Anterior cingulate cortex (tissue), 58 donors: ENCODE measurements at places on chromosomes 2 and 18.

GRCh38 chr2:200255549-200255948 is 50.9 kb upstream of the SPATS2L start:
- no peak for DNase-seq

- no peak for DNase-seq
Measured at GRCh38 chr2:206095536-206096332, 9.8 kb upstream of the INO80D start.

DNA sequence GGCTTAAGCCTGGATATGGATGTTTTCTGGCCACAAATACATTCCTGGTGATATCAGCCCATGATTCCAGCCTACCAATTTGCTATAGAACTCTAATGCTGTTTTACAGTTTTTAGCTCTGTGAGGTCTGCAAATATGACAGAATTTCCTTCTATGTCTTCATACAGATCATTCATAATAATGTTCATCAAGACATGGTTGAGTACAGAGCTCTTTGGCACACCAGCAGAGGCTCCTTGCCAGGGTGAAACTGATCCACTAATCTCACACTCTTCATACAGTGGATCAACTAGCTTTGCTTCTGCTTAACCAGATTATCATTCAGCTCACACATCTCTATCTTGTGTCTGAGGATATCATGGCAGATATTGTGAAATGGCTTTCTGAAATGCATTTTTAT is 672.1 kb downstream of the STK39 start:
- no peak for DNase-seq

GRCh38 chr2:215423234-215423633 is 12.6 kb downstream of the FN1 start:
- DNase-seq: no peak

- no peak for DNase-seq
Measured at GRCh38 chr2:21005700-21006422, 38.0 kb downstream of the APOB start.

GRCh38 chr2:113175042-113175628 is 1.4 kb downstream of the PSD4 start:
- no peak for DNase-seq

DNA sequence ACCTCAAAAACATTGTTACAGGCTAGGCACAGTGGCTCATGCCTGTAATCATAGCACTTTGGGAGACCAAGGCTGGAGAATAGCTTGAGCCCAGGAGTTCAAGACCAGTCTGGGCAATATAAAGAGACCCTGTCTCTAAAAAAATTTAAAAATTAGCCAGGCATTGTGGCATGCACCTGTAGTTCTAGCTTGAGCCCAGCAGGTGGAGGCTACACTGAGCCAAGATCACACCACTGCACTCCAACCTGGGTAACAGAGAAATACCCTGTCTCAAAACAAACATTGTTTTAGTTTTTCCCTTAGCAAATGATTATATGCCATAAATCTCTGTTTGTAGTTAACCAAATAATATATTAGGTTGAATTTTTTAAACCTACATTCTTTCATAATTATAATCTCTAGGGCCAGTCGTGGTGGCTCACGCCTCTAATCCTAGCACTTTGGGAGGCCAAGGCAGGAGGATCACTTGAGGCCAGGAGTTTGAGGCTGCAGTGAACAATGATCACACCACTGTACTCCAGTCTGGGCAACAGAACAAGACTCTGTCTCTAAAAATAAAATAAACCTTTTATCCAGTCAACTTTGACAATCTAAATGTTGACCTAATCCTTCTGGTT is 13.3 kb upstream of the CYP20A1 start:
- no peak for DNase-seq

- no peak for DNase-seq
Measured at GRCh38 chr18:28065031-28065792, 111.7 kb downstream of the CDH2 start.

- DNase-seq: no peak
Measured at GRCh38 chr18:59885579-59886163, 14.1 kb upstream of the PMAIP1 start.

DNA sequence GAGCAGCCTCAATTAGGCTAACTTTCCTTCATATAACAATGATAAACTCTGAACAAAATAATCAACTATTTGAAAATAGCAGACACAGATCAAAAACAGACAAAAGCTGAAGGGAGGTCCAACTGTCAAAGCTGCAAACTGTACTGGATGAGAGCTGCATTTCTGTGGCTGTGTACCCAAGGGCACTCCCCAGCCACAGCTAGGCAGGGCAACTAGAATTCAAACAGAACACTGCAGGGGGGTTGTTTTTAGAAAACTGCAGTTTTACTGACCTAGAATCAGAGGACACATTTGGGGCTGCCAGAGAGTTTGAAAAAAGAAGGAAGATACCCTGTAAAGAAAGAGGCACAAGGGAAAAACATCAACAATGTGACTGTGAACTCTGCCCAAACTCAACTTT is 56.8 kb downstream of the SMAD2 start:
- DNase-seq: no peak

DNA sequence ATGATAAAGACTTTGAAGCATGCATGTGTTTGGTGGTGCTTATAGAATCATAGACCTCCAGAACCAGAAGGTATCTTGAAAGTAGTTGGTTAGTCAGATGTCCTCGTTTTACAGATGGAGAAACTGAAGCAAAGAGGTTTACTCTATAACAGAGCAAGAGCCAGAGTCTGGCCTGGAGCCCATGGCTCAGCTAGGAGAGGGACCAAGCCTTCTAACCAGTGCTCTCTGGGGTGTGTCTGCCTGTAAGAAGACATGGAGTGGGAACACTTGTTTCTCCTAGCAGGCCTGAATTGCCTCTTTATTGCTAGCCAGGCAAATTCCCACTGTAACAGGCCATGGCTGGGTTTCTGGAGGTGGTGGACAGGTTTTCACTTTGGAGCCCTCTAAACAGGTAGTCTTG is 67.9 kb downstream of the CD8B2 start:
- DNase-seq: no peak

- DNase-seq: no peak
Measured at GRCh38 chr2:234494361-234495250, 2.3 kb downstream of the ARL4C start.

- no peak for DNase-seq
Measured at GRCh38 chr2:213080969-213081617, 70.3 kb downstream of the IKZF2 start.

DNA sequence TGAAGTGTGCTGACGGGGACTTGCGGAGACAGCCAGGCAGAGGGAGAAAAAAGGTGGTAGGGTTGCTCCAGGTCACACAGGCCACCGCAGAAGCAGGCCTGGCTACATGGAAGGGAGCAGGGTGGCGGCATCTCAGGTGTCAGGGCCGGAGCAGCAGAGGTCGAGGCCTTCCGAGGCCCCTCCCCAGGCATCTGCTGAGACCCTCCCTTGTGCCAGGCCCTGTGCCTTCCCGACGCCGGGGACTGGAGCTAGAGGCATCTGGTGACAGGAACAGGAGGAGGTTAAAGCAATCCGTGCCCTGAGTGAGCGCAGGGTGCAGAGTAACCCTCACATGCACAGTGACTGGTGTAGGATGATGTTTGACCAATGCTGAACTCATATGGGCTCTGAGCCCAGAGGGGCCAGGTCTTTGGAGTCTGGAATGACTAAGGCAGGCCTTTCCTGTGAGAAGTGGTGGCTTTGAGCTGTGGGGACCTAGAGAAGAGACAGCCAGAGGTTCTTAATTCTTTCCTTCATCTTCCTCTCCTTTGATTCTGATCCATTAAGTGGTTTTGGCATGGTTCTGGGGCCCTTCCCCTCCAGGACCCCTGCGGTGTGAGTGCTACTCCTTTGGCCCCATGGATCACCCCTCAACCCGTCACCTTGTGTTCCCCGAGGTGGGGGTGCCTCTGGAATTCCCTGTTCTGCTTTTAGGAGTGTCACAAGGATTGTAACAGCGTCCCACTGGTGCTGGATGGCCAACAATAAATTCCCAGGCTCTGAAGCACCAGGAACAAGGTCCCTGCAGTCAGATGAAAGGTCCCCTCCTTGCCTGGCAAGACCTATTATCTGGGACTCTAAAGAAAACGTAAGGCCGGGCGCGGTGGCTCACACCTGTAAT is 72.1 kb downstream of the KLHL29 start:
- DNase-seq: no peak

DNA sequence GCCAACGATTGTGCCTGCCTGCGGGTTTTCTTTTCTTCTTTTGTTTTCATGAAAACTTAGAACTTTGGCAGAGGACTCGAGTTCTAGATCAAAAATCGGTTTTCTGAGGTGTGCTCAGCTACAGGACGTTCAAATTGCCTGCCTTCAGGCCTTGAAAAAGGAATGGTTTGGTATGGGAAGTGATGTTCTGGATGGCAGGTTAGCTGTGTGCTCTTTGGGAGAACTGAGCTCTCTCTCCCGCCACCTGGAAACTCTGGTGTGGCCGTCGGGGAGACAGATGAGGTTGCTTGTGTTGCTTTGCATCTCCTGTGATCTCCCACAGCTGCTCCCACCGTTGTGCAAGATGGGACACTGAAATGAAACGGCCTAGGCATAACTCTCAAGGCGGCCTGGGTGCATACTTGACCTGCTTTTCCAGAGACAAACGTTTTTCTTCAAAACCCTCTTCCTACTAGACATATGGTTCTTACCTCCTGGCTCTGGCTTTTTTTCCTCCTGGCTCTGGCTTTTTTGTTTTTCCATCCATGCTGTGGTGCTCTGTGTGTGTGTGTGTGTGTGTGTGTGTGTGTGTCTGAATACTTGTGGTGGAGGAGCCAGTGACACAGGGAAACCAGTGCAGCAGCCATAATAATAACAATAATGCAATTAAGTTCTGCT is 2.0 kb downstream of the FMNL2 start:
- peak; percentile 52 for DNase-seq

- DNase-seq: no peak
Measured at GRCh38 chr2:74887960-74888700, 54.2 kb downstream of the HK2 start.

- no peak for DNase-seq
Measured at GRCh38 chr18:28526196-28526595, 349.3 kb upstream of the CDH2 start.

GRCh38 chr2:72121153-72121552 is 26.5 kb downstream of the CYP26B1 start:
- DNase-seq: no peak

GRCh38 chr2:236162882-236163470 is 5.2 kb downstream of the GBX2 start:
- DNase-seq: no peak

DNA sequence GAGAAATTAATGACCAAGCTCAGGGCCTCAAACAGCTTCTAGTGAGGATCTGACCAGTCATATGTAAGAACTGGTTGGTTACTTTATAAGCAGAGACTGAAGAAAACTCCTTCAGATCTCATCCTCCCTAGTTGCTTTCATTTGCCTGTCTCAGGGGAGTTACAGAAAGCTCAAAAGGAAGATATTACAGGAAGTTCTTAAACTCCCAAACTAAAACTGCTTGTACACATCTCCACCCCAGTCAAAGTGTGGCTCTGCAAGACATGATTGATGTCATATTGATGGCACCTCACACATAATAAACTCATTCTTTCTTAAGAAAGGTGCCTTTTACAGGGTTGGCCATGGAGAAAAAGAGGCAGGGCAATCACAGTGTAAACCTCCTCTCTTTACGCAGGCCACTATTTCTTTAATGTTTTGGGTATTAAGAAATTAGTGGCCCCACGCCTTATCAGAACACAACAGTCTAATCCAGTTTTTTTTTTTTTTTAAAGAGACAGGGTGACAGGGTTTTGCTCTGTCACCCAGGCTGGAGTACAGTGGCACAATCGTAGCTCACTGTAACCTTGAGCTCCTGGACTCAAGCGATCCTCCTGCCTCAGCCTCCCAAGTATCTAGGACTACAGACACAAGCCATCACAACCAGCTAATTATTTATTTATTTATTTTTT is 62.6 kb upstream of the STK17B start:
- no peak for DNase-seq

DNA sequence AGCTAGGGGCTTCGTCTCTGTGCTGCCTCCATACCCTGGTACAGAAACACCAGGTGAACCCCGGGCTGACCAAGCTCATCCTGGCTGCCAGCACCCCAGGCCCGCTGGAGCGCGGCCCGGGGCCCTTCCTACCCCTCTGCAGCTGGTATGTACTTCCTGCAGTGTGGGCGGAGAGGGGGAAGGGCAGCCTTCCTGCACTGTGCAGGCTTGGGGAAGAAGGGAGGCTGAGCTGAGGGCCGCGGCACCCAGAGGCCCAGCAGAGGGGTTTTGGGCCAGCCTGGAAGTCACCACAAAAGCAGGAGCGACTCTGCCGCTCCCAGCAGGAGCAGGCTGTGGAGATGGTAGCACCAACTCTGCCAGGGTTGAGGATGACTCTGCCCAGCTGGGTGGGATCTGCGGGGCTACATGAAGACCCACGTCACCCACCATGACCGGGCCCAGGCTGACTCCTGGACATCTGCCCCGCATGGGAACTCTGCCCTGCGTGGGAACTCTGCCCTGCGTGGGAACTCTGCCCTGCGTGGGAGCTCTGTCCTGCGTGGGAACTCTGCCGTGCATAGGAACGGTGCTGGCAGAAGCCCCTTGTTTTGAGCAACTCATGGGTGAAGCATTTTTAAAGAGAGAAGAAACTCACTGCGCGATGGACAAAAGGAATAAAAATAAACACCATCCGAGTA is 273.3 kb downstream of the NDUFA10 start:
- no peak for DNase-seq

DNA sequence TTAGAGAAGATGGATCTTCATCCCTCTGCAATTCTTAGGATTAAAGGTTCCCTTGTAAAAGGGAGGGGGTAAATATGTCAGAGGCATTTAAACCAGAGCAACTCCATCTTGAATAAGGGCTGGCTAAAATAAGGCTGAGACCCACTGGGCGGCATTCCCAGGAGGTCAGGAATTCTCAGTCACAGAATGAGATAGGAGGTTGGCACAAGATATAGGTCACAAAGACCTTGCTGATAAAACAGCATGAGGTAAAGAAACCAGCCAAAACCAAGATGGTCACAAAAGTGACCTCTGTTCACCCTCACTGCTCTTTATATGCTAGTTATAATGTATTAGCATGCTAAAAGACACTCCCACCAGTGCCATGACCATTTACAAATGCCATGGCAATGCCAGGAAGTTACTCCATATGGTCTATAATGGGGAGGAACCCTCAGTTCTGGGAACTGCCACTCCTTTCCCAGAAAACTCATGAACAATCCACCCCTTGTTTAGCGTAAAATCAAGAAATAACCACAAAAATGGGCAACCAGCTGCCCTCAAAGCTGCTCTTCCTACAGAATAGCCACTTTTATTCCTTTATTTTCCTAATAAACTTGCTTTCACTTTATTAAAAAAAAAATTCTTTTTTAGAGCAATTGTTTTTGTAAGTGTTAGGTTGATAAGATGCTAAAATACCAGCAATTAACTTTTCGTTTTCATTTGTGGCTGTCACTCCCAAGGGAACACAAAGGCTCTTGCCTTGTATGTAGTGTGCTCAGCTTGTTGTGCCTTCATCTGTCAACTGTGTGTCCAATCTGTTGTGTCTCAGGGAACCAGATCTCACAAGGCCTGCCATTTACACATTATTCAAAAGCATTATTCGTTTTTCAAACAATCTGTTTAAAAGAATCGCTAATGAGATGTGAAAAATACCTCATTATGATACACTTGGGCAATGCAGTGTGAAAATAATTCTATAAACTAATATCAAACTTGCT is 205.2 kb upstream of the RGPD4 start:
- DNase-seq: no peak

- no peak for DNase-seq
Measured at GRCh38 chr2:62475172-62476011, 30.6 kb downstream of the TMEM17 start.
